ENCODE measurements at places on chromosomes 6 and 20.

GRCh38 chr6:36035225-36035624, 7.6 kb downstream of the MAPK14 start:
- DNase-seq: no peak

DNA sequence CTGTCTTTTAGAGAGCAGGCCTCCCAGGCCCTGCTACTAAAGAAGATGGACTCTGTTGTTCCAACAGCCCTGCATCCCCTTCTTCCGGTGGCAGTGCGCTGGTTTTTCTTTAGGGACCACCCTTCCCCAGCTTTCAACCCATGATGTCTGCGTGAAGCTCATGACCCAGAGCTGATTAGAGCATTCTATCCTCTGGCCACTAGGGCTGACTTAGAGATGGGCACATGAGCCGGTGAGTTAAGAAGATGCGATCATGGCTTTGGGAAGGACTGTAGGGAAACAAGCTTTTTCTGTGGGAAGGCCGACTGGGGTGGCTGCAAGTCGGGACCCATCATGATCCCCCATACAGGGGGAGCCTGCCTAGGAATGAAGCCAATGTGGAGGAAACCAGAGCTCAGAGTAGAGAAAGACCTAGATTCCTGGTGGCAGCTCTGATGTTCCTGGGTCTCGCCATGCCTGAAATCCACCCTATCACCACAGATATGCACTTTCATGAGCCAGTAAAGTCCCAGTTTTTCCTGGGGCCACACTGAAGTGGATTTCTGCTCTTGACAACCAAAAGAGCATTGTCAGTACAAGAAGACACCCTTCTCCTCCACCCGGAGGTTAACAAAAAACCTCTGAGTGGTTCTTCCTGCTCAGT, 29.1 kb upstream of the STX16 start:
- DNase-seq: no peak

DNA sequence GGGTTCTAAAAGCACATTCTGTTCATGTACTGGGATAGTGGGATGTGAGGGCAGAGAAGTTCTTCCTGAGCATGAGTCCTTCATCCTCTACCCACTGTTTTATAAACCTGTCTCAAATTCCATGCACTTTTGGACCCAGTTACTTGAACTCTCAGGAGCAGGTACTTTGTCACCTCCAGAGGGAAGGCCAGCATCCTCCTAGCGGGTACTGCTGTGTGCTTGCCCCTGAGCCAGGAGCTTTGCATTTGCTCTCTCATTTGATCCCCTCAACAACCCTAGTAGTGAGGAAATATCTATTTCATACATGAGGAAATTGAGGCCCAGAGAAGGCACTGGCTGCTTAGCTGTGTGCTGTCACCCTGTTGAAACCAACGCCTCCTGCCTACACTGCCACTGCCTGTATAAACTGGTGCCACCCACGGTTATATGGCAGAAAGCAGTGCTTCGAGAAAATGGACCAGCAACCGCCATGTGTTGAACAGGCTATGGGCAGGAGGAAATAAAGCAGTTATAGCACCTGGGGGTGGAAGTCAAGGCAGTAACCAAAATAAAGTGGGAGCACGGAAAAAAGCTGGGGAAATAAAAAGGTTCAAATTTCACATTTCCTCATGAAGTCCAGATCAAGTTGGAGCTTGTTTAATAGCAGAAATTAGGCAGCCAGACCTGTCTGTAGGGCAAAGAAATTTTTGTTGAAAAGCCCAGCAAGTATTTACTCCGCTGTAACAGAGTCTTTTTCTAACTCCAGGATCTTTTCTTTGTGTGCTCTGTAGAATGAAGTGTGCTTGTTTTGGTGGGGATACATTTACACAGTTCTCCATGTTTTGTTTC, 38.0 kb downstream of the KLHL31 start:
- DNase-seq: no peak

GRCh38 chr6:80186082-80186481, 79.6 kb downstream of the BCKDHB start:
- DNase-seq: no peak

DNA sequence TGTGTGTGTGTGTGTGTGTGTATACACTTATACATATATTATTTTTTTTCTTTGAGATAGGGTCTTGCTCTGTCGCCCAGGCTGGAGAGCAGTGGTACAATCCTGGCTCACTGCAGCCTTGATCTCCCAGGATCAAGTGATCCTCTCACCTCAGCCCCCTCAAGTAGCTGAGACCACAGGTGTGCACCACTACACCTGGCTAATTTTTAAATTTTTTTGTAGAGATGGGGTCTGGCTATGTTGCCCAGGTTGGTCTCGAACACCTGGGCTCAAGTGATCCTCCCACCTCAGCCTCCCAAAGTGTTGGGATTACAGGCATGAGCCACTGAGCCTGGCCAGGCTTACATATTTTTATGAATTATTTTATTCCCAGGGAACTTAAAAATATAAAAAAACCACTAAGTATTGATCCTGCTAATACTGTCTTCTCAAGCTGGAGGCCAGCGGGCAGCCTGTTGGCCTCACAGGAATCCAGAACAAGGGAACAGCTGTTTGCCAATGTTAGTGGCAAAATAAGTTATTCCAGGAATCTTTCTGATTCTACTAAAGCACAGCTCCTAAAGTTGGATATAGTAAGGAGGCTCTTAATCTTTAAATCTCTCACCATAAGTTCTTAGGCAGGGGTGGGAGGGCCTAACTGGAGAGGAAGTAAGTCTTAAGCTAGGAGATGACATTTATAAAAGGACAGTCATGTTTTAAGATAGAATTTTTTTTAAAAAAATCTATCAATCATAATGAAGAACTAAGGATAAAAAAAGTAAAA, 135.5 kb upstream of the NUP153 start:
- DNase-seq: no peak

DNA sequence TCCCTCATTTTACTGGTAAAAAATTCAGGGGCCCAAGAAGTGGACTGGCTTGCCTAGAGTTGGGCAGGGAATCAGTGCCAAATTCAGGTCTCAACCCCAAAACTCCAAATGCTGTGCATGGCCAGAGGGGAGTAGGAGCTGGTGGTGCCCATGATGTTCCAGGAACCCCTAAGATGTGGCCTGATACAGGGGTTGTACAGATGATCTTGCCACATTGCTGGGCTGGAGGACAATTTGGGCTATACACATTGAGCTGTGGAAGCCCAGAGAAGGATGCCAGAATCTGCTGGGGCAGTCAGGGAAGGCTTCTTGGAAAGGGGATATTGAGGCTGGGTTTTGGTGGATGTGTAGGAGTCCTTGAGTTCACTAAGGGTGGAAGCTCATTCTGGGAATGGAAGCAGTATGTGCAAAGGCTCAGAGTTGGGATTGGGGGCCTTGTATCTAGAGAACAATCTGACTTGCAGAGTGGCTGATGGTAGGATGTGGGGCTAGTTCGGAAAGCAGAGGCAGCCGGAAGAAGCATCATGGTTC, 38.0 kb upstream of the APCDD1L start:
- no peak for DNase-seq

- peak; percentile 68 for DNase-seq
Measured at GRCh38 chr6:30821862-30822784, 62.2 kb upstream of the DDR1 start.

DNA sequence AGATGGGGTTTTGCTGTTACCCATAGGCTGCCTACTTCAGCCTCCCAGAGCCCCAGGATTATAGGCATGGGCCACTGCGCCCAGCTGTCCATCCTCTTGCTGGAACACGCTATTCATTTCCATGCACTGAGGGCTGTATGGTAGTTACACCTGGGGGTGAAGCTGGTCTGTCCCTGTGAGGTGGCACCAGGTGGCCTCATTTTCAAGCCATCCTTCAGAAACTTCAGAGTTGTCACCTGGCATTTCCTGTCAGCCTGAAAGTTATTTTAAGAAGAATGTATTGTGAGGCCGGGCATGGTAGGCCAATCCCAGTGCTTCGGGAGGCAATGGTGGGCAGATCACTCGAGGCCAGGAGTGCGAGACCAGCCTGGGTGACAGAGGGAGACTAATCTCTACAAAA, 147.6 kb downstream of the DTNBP1 start:
- DNase-seq: no peak

- DNase-seq: peak; percentile 74
Measured at GRCh38 chr20:43537921-43538877, 20.6 kb upstream of the SGK2 start.

DNA sequence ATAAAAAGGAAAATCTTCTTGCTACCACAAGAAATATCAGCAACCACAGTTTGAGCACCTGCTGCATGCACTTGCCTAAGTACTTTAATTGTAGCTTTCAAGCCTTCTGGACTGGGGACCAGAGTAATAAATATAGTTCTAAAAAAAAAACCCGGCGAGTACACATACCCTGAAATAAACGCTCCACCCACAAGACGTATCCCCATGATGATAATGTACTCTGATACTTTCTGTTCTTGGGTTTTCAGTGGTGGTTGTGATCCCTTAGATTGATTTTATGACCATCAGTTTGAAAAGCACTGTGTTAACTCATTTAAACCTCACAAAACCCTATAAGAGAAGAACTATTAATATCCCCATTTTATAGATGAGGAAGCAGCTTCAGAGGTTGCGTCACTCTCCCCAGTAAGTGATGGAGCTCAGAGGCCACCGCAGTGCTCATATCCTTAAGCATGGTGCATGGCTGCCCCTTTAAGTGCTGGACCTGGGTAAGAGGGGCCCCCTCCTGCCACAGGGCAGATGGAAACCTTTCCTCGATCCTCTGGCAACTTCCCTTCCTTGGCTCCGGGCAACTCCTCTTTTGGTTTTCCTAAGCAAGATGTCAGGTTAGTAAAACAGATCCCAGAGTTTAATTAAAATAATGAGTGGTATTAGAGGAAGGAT, 67.3 kb downstream of the KCNB1 start:
- peak; percentile 29 for DNase-seq

- no peak for DNase-seq
Measured at GRCh38 chr6:151962246-151962846, 154.9 kb downstream of the ESR1 start.

DNA sequence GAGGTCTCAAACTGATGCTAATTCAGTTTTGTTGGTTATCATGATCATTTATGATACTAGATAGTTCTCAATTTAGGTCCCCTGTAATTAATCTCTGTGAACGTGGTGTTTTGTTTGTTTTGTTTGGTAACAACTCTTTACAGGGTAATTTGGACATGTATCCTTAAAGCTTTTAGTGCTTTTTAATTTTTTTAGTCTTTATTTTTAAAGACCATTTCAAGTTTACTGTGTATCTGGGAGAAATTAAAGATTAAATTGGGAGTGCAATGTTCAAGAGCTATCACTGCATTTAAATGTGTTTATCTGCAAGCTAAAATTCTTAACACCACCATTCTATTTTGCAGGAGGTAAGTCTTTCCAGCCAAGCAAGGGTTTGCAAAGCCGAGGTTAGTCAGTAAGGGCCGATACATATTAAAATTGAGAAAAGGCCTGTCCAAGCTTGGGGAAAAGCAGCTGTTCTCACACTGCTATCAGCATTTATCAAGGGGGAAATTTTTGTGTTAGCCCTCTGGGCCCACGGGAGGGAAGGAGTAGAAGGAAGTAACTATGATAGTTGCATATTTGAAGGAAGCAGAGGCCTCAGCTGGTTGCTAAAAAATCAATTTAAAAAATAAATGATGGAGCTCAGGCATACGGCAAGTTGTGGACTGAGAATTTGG, 59.3 kb upstream of the ZNF217 start:
- DNase-seq: no peak

- no peak for DNase-seq
Measured at GRCh38 chr6:146851837-146852236, 253.1 kb downstream of the ADGB start.

DNA sequence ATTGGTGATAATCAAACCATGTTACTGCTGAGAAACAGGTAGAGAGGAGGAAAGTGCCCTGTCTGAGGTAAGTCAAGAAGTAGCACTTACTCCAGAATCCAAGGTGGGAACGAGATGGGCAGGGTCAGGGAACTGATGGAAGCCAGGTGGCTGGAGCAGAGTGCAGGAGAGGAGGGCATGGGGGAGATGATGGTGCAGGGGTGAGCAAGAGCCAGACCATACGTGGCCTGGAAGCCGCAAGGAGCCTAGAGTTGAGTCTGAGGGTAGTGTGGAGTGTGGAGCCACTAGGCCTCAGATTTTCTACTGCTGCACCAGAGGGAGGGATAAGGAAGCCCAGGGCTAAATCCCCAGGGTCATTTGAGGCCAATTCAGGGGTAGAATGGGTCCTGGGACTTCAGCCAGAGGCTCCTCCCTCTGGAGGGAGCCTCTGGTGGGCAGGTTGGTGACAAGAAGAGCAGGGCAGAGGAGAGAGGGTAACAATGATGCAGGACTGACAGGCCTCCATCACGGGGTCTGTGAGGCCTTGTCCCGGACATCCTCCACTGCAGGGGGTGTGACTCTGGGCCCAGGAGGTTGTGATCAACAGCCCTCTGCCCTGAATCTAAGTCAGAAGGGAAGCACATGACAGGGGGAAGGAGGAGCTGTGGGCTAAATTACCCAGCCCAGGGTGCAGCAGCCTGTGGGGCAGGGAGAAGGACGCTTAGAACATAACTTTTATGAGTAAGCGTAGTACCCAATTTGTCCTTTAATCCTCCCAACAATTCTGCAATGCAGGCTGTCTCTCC, 28.7 kb downstream of the COX4I2 start:
- DNase-seq: no peak

- DNase-seq: no peak
Measured at GRCh38 chr20:60269573-60270162, 311.4 kb downstream of the CDH26 start.

GRCh38 chr20:33119725-33120720, 40.6 kb downstream of the BPIFB4 start:
- no peak for DNase-seq

- no peak for DNase-seq
Measured at GRCh38 chr6:90811596-90812226, 224.8 kb upstream of the MAP3K7 start.

DNA sequence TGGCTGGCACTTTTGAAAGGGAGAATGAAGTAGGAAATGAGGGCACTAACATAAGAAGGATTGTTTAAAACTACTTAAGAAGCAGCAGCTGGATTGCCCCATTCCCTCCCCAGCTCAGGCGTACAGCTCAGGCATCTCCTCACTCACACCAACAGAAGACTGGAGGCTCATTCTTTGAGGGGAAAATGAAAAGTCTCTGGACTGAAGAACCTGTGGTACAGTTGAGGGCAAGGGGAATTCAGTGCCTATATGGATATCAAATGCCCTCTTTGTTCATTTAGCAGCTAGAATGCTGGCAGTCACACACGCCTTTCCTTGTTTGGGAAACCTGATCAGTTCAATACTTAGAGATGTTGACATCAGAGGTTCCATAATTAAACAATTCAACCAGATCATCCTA, 502.1 kb upstream of the SOX4 start:
- DNase-seq: no peak

DNA sequence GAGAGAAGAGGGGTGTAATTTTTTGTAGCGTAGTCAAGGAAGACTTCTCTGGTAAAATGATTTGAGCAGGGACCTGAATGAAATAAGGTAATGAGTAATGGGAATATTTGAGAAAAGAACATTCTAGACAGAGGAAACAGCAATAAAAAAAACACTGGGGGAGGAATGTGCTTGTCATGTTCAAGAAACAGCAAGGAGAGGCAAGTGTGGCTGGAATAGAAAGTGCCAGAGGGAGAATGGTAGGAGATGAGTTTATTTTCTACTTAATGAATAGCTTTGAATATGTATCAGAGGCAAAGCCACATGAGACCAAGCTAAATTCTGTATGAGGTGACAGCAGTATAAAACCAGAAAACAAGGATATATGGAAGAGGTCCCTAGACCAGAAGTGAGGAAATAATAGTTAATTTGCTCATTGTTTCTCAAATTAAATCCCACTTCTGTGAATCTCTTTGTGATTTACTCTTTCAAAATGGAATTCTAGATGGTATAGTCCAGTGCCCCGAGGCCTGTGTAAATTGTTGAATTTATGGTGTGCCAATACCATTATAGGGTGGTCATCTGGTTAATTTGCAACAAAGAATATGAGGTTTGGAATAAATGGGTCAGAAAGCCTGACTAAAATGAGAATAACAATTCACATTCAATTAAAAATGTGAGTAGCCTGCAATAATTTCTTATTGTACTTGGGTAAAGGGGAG, 170.2 kb downstream of the CDKAL1 start:
- no peak for DNase-seq

Data from G401 (cell line).